ENCODE measurements at places on chromosomes 5 and 9.

- DNase-seq: no peak
Observed at GRCh38 chr5:116859666-116860320, 285.2 kb upstream of the SEMA6A start.

DNA sequence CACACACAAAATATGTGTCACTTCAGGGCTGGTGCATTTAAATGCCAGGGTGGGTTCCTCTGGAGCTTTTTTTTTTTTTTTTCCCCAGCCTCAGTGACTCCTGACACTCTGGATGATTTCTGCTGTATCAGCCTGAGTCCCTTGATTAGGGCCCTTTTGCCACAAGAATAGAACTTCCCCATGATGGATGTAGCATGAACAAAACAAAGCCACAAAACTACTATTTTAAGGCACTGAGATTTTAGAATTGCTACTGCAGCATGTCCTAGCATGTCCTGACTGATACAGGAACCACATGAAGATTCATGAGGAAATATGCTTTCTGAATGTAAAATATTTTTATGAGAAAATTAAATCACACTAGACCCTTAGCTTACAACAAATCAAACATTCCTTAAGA lies 13.9 kb upstream of the ADGRD2 start:
- no peak for DNase-seq

DNA sequence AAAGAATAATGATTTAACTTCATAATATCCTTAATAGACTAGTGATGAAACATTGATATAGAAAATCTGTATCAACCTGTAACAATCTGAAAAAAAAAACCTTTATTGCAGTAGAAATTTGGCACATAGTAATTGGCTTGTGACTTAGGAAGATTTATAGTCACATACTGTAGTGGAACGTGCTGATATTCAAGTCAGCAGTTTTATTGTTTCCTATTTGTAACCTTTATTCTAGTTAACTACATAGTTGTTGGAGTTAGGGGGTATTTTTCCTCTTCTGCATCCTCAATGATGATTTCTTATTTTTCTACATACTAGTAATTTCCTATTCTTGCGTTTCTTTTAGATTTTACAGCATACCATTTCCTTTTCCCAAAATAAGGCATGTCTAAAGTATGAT lies 14.5 kb upstream of the LRRC70 start:
- DNase-seq: no peak

DNA sequence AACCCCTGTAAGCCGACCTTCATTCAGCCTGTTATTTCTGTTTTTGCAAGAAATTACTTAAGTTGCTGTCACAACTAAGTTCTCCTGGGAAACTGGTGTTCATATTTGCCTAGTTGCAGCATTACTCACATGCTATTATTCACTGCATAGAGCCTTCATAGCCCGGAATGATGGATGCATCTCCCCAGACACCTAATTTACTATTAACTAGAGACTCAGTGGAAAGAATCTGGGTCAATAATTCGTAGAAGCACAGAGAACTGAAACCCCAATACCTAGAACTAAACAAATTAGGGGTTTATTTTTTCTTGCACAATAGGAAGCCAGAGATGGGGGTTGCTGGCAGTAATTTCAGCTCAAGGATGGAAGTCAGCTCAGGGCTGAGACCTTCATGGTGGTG lies 45.7 kb upstream of the FAM170A start:
- no peak for DNase-seq

GRCh38 chr9:134991808-134992754 lies 74.4 kb upstream of the FCN1 start:
- DNase-seq: no peak

GRCh38 chr5:71910741-71911140 lies 191.7 kb downstream of the CARTPT start:
- DNase-seq: no peak

DNA sequence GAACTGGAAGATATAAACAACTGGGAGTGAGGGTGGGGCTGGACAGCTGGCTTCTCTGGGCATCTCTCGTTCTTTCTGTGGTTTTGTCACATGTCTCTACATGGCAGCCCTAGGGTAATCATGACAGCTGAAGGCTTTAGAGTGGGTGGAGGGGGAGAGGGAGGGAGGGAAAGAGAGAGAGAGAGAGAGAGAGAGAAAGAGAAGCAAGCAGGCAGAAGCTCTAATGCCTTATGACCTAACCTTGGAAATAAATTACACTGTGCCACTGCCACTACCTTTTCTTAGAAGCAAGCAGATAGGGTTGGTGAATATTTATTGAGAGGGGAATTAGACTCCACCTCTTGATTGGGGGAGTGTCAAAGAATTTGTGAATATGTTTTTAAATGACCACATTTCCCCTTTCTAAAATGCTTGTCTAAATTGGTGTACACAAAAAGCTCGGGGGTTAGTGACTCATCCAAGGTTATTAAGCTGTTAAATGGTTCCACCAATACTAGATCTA lies 2.6 kb upstream of the DAPK1 start:
- no peak for DNase-seq

GRCh38 chr5:78001197-78001596 lies 225.1 kb upstream of the TBCA start:
- no peak for DNase-seq

DNA sequence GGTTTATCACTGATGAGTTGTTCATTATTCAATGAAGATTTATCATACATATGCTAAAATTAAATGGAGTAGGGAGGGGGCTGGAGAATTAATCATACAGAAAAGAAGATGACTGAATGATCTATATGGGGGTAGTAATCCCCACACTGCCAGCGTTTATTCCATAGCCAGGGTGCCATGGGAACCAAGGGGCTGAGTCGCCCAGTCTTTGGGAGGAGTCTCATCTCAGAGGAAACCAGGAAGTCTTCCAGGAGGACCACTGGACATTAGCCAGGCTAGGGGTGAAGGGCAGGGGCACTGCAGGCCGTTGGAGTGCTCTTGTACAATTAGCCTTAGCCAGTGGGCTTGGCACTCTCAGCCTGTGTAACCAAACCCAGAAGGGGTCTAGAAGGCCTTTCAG lies 226.5 kb downstream of the ARL15 start:
- no peak for DNase-seq

DNA sequence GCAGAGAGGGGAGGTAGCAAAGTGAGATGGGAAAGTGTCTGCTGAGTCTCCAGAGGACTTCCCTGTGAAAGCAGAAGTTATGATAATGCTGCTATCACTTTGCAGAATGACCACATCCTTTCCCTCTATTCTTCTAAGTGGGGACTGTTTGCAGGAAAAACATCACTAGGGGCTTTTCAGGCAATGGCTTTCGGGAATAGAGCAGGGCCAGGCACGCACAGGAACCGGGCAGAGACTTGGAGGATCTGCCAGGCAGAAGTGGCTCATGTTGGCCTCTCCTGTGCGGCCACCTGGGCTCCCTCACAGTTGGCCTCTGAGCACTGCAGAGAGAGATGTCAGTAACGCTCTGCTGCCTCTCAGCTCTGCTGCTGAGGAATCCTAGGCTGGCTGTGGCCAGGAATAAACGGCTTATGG lies 214.7 kb downstream of the MAST4 start:
- DNase-seq: no peak

DNA sequence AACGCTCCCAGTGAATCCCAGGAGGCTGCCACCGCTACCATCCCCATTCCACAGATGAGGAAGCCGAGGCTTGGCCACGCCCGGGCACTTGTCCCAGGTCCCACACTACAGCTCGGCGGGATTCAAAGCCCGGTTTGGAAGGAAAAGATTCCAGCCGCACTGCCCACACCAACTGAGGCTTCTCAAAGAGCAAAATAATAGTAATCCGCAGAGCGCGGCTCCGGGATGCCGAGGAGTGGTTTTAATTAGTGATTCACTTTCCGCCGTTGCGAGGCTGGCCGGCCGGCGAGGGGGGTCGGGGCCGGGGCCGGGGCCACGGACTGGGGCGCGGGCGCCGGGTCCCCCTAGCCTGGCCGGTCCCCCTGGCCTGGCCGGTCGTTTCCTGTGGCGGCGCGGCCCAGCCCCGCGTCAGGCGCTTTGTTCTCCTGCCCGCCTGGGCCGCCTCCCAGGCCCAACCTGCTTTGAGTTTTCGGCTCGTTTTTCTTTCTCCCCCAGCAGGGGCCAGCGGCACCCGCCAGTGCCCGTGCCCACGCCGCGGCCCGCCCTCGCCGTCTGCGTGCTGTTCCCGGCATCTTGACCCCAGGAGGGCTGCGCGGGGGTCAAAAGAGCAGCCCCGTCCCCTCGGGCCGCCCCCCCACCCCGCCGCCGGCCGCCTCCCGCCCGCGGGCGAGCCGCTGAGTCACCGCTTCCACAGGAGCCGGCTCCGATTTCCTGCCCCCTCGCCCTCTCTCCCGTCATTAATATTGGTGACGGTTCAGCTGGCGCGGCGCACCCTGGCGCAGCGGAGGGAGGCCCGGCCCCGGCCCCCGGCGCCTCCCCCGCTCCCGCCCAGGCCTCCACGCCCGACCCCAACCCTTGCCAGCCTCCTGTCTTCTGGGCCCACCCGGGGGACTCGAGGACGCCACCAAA lies 31.2 kb downstream of the FGF18 start:
- no peak for DNase-seq

DNA sequence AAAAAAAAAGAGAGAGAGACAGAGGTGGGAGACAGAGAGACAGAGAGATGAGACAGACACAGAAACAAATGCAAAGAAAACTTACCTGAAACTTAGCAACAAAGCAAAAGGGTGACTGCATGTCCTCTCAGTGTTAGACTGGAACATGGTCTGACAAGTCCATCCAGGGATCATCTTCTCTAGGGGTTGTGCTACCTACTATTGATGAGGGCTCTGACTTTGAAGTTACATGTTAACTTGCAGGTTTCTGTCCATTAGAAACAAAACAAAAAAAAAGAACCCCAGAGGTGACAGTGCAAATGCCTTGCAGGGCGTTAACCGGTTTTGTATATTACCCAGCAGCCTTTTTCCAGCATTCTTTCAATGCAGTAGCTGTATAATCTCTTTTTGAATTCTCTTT lies 13.6 kb upstream of the SPARC start:
- DNase-seq: no peak

DNA sequence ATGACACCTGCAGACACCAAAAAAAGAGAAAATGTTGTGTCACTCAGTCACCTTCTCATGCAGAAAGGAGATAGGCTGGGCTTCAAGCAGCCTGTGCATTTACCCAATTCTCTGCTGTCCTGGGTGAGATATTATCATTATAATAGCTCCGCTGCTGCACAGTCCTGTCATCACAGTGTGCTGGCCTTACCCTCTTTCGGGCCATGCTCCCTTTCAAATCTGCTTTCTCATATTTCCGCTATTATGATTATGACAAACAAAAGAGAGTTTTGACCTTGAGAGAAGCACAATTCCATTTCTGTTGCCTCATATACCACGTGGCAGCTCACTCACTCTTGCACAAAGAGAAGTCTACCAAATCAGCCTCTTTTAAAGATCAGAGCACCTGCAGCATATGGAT lies 1350.1 kb upstream of the ACO1 start:
- DNase-seq: no peak

- no peak for DNase-seq
Observed at GRCh38 chr9:73782166-73782565, 630.5 kb downstream of the ANXA1 start.

GRCh38 chr5:2130361-2130760 lies 247.6 kb upstream of the IRX4 start:
- no peak for DNase-seq

DNA sequence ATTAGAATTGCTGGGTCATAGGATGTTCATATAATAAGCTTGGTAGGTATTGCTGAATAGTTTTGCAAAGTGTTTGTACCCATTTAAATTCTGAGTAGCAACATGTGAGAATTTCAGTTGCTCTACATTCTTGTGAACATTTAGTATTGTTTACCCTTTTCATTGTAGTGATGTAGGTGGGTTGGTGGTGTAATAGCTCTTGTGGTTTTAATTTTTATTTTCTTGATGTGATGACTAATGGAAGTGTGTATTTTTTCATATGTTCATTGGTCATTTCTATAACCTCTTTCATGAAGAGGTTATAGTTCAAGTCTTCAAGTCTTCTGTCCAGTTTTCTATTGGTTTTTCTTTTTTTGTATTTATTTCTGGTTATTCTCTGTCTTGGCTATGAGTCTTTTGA lies 34.4 kb downstream of the RASA1 start:
- DNase-seq: no peak

DNA sequence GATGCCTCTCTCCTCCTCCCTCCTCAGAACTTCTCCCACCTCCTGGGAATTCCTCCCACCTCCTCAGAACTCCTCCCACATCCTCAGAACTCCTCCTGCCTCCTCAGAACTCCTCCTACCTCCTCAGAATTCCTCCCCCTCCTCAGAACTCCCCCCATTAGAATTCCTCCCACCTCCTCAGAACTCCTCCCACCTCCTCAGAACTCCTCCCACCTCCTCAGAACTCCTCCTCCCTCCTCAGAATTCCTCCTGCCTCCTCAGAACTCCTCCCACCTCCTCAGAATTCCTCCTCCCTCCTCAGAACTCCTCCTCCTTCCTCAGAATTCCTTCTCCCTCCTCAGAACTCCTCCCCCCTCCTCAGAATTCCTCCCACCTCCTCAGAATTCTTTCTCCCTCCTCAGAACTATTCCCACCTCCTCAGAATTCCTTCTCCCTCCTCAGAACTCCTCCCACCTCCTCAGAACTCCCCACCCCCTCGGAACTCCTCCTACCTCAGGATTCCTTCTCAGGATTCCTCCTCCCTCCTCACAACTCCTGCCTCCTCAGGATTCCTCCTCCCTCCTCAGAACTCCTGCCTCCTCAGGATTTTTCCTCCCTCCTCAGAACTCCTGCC lies 23.9 kb downstream of the SLC46A2 start:
- no peak for DNase-seq

- no peak for DNase-seq
Observed at GRCh38 chr5:107553117-107553555, 117.6 kb downstream of the EFNA5 start.
